Muscle of arm (tissue), 14 donors: ENCODE measurements at places on chromosomes 11 and 22.

- no peak for DNase-seq
Observed at GRCh38 chr22:29087012-29087411, 14.2 kb downstream of the KREMEN1 start.

DNA sequence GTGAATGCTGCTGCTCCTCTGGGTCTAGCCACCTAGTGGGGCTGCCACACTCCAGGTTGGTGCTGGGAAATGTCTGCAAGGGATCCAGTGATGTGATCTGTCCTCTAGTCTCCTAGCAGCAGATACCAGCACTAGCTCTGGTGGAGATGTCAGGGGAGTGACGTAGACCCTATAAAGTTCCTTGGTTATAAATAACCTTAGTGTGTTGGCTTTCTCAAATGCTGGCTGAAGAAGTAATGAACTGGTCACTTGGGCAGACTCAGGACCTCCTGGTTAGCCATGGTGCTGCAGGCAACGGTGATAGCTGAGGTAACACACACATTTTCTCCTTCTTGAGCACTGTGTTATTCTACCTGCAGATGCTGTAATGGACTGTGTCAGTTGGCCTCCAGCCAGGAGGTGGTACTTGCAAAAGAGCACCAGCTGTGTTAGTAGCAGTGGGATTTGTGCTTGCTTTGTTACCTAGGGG lies 35.5 kb downstream of the BBOX1 start:
- no peak for DNase-seq

GRCh38 chr22:49880281-49880680 lies 26.6 kb downstream of the ZBED4 start:
- no peak for DNase-seq

DNA sequence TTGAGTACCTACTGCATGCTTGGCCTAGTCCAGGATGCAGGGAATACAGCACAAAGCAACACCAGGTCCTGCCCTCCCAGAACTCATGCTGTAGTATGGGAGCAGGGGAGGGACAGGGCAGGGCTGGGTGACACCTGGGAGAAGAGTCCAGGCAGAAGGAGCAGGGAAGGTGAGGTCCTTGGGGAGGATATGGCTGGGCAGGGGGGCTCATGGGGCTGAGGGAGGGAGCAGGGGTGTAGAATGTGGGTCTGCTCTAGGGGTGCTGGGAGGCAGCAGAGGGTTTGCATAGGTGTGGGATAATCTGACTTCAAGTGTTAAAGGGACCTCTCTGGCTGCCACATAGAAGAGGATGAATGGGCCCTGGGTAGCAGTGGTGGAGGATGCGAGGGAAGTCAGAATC lies 4.8 kb downstream of the TOP3B start:
- no peak for DNase-seq

DNA sequence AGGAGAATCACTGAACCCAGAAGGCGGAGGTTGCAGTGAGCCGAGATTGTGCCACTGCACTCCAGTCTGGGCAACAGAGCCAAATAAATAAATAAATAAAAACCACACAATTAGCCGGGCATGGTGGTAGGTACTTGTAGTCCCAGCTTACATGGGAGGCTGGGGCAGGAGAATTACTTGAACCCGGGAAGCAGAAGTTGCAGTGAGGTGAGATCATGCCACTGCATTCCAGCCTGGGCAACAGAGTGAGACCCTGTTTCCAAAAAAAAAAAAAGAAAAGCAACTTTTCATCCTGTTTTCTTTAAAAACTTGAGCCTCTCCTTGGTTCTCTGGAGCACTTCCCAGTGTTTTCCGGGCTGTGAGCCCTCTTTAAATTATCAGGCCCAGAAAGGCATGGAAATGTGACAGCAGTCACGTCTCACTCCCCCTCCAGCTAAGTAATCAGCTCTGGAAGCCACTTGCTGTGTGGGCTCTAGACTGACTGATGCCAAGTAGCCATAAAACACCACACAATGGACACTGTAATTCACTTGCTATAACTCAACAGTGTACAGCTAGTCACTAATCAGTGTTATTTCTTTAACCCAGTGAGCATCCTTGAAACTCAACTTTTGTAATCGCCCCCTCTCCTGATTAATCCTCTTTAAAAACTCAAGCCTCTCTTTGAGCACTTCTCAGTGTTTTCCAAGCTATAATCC lies 13.0 kb upstream of the MCHR1 start:
- peak; percentile 82 for DNase-seq

DNA sequence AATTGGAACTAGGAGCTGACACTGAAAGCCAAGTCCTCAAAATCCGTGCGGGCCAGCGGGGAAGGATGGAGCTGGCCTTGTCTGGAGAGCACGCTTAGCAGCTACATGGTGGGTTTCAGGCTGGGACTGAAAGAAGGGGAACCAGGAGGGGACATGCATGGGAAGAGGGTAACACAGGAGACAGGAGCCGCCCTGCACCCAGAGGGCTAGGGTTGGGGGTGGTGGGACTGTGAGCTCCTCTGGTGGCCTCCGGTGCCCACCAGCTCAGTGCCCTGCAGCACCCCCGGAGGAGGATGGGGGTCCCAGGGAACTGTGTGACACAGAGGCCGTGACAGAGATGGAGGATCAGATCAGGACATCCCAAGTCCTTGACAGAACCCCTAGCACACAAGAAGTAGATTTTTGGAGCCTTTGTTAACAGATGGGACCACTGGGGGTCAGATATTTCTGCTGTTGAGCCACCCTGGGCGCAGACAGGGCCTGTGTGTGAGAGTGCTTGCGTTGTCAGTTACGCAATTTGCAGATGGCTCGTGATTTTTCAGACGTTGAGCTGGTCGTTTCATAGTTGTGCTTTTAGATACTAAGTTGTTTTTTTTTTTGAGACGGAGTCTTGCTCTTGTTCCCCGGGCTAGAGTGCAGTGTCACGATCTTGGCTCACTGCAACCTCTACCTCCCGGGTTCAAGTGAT lies 21.3 kb upstream of the GRAMD4 start:
- no peak for DNase-seq

DNA sequence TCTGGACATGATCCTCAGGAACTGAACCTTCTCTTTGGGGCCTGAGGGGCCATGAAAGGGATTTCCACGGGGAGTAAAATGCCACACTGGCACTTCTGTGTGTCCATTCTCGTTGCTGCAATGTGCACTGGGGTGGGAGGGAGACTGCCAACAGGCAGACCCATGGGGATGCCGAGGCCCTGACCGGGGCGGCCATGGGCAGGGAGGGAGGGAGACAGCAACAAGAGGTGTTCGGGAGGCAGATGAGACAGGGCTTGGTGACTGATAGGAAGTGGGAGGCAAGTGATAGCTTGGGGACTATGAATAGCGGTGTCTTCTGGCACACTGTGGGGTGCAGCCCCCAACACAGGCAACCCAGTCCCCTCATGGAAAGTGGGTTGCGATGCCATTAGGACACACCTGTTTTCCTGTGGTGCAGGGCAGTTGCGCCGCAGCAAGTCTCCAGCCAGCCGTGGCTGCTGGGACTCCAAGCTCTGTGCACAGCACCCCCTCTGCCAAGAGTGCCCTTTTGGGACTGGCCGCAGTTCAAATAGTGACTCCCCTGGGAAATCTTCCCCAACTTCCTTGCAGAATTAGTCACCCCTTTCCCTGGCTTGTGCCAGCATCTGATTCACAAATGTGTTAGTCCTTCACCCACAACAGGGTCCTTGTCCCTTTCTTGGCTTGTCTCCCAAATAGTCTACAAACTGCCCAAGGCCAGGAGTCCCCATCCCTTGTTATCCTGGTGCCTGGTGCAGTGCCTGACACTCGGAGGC lies 88.8 kb downstream of the CHST1 start:
- no peak for DNase-seq

- DNase-seq = no peak
Observed at GRCh38 chr11:118878163-118878563, 5.5 kb upstream of the CXCR5 start.

DNA sequence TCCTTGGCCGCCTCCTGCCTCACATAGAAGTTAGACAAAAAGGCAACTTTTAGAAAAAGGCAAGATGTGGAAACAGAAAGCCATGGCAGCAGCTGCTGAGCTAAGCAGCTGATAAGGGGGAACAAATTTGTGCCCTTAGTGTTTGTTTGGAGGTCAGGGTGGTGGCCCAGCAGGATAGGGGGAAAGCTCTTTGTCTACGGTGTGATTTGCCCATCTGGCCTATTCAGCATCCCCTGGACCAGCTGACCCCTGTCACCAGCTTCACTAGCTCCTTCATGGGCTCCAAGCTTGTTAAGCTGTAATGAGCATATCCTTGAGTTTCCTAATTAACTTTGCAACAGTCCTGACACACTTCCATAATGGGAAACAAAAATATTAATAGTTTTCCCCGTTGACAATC lies 5.9 kb upstream of the ME3 start:
- DNase-seq = no peak

DNA sequence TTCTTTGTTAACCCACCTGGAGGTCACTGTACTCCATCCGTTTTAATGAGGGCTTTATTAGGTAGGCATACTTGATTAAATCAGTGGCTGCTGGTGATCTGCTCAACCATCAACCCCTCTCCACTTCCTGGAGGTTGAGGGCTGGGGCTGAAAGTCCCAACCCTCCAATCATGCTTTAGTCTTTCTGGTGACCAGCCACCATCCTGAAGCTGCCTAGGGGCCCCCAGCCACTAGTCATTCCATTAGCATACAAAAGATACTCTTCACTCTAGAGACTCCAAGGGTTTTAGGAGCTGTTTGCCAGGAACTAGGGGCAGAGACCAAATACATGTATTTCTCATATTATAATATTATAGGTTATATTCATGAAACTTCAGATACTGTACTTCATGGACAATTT lies 13.5 kb downstream of the DNAJC24 start:
- no peak for DNase-seq

DNA sequence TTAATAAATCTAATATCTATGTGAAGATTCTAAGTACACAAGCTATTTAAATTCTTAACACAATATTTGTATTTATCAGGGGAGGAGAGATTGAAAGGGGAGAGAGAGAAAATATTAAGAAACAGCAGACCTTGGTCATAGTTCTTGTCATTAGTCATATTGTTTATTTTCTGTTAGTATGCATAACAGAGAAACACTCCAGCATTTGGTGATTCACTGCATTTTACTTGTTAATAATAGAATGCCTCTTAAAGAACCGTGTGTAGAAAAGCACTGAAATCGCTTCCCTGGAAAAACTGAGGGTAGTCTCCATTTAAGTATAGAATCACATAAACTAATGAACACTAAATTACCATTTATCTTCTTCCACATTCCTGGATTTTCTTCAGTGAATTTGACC lies 122.7 kb upstream of the TRPC6 start:
- DNase-seq = no peak

DNA sequence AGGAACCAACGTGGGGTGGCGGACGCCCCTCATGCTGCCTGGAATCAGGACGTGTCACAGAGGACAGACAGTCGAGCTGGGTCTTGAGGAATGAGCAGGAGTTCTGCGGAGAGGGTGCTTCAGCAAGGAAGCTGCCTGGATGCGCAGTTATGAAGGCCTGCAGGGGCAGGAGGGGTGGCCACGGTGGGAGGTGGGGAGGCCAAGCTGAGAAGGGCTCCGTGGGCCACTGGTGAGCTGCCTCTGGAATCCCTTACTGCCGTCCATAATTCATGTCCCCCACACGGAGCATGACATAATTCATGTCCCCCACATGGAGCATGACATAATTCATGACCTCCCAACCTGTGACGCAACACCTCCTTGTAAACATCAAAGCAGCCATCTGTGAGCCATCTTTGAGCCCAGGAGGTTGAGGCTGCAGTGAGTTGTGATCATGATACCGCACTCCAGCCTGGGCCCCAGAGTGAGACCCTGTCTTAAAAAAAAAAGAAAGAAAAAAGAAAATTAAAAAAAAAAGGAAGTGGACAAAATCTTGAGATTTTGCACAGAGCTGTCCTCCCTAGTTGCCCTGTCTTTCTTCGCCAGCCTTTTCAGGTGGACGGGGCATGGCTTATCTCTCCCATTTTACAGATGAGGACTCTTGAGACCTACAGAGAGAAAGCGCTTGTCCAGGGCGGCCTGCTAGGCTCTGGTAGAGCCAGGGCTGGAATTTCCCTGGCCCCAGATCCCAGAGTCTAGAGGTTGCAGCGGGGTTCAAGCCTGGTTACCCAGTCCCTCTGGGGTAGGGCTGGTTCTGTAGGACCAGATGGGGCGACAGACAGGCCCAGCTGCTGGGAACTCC lies 24.3 kb upstream of the PICK1 start:
- DNase-seq = no peak

- DNase-seq = no peak
Observed at GRCh38 chr11:128949791-128950454, 7.3 kb upstream of the TP53AIP1 start.

DNA sequence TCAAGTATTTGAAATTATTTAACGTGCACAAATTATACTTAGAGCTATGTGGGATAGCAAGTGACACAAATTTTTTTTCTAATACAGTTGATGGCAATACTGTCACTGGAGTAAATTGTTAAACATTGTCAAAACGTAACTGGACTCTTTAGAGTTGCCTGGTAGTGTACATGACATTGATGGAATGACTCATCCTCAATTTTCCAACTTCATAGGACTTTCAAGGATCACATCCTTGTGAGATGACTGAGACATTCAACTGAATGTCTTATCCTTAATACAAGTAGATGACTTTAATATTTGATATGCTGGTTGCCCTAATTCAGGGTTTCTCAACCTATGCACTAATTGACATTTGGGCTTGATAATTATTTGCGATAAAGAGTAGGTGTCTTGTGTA lies 310.0 kb downstream of the SWAP70 start:
- no peak for DNase-seq
